Right renal cortex interstitium (tissue), 3 donors: ENCODE measurements at places on chromosomes 5 and 9. TPM values are rescaled to one million over a fixed set of nuclear protein-coding genes. Genes with fewer than 3 reads are reported as not detected.

Gene ELAVL2
- polyA plus RNA-seq: 3.4 TPM

Gene COX7C
- polyA plus RNA-seq: 1,144 TPM

Gene FAM221B
- polyA plus RNA-seq: 0.12 TPM

Gene LCN9
- not detected for polyA plus RNA-seq

Gene GARIN3
- not detected for polyA plus RNA-seq
